NCI-H1105 (cell line): ENCODE measurements at places on chromosomes 6 and 20.
A peak's percentile ranks its signal among the peaks of the same experiment; 100 is the strongest.

- no peak for DNase-seq
These were observed 143.2 kb upstream of the RUNX2 start for GRCh38 chr6:45184937-45185336.

DNA sequence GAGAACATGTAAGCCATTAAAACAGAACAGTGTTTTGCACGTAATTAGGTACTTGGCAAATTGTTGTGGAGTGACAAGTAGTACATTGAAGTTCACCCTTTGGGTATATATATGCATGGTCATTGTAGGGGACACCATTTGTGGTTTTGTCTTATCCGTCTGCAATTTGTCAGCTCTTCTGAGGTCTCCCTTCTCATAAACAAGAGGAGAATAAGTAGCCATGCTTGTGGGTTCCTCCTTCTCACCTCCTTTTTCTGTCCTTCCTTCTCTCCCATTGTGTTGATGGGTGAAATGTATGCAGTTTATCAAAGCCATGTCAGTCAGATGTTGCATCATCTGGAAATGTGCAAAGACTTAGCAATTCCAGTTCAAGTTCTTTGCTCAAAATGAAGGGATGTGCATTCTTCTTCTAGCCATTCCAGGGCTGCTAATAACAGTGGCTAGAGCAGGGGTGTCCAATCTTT is 70.9 kb downstream of the QKI start:
- no peak for DNase-seq

- DNase-seq, result no peak
These were observed 163.7 kb downstream of the CDH26 start for GRCh38 chr20:60121903-60122302.

DNA sequence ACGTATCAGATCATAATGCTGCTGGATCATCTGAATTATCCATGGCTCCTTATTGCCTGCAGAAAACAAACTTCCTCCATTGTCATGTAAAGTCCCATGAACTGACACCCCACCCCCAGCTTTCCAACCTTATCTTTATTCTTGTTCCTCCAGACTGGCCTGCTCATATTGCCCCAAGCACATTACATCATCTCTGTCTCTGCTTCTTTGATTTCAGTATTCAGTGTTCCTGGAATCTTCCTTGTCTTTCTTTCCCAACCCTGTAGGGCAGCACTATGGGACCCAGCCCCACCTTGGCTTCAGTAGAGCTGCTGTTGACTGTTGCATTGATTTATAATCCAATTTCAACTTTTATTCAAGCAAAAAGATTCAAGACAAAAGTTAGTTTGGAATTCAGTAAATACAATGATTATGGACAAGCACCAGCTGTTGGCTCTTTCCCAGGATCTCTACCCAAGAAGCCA is 187.5 kb upstream of the ECI2 start:
- DNase-seq, result no peak

- DNase-seq, result no peak
These were observed 19.4 kb upstream of the SLC4A11 start for GRCh38 chr20:3258429-3258828.

DNA sequence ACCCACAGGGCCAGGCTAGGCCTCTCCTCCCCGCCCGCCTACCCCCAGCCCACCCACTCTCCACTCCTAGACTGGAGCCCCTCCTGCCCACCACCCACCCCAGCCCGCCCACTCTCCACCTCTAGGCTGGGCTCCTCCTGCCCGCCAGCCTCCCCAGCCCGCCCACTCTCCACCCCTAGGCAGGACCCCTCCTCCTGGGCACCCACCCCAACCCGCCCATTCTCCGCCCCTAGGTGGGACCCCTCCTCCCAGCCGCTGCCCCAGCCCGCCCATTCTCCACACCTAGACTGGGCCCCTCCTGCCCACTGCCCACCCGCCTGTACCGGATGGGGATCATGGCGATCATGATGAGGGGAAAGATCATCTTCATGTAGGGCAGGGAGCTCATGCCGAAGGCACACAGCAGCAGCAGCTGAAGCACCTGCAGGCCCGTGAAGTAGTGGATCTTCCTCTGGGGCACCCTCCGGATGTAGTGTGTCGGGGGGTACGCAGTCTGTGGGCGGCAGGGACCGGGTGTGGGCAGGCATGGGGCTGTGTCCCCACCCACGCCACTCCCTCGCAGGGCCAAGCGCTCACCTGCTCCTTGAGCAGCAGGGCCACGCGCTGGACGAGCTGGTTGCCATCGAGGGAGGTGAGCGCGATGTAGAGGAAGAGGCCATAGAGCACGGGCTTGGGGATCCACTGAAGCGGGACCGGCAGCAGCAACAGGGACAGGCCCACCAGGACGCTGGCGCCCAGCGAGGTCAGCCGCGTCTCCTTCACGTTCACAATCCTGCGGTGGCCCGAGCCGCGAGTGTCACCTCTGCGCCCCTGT is 10.8 kb downstream of the SLC4A11 start:
- DNase-seq, result no peak

- DNase-seq, result peak; percentile 73
These were observed 5.5 kb upstream of the BAK1 start for GRCh38 chr6:33585403-33586107.

- no peak for DNase-seq
These were observed 9.9 kb upstream of the EFCAB8 start for GRCh38 chr20:32848846-32849245.

GRCh38 chr20:22890594-22891300 is 144.4 kb upstream of the SSTR4 start:
- no peak for DNase-seq

DNA sequence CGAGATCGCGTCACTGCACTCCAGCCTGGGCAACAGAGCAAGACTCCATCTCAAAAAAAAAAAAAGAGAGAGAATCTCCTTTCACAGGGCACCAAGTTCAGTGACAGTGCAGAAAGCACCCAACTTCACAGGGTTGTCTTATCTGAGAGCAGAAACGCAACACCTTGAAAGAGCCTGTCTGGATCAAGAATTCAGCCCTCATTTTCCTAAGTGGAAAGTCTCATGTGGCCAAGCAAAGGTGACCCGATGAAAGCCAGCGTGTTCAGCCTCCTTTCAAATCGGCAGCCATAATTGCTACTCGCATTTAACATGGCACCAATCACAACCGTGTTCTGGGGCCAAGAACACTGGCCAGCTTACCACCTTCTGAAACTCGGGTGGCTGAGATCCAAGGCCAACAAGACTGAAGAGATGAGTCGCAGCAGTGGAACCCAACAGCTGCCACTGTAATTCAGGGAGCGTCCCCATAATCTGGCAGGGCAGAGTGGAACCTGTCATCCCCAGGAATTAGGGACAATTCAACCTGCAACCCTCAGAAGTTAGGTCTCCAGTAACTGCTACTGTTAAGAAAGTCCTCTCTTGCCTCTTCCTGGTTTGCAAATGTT is 536.7 kb upstream of the JARID2 start:
- DNase-seq, result no peak
